ENCODE measurements at places on chromosomes 7 and 10.

GRCh38 chr7:114941692-114942091 lies 19.8 kb downstream of the MDFIC start:
- DNase-seq = no peak

DNA sequence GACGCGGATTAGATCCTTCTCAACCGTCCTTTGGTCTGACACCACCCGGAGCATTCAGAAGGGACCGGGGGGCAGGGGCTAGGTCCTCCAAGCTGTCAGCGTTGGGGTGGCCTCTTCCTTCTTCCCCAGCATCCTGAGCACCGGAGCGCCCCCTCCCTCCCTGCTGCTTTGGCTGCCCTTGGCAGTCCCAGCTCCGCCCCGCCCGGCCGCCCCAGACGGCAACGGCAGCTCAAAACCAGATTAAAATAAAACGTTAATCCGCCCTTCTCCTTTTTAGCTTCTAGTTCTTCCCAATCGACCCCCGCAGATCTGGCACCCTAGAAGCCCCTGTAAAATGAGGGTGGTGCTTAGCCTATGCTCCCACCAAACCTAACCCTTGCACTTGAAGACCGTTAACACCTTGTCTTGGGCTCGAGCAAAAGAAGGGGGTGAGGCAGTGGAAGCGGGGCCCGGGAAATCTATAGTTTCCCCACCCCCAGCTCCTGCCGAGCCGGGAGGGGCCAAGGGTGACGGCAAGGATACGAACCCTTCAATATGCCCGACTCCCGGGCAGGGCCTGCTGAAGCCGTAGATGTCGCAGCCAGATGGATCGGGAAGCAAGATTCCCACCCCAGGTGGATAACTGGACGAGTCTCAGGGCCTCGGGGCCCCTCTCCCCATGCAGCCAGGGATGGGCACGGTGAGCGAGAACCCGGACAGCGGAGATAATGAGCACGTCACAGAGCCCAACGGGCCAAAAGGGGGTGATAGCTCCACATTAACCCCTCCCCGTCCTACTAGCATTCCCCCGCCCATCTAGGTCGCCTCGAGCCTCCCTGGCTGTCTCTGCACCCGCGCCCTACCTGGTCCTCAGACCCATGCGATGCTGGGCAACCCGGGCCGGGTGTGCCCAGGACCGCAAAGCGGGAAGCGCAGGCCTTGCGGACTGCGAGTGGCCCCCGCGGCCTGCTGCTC lies 169.7 kb downstream of the NRF1 start:
- no peak for DNase-seq

GRCh38 chr10:119396008-119396708 lies 146.4 kb downstream of the RGS10 start:
- DNase-seq = no peak

DNA sequence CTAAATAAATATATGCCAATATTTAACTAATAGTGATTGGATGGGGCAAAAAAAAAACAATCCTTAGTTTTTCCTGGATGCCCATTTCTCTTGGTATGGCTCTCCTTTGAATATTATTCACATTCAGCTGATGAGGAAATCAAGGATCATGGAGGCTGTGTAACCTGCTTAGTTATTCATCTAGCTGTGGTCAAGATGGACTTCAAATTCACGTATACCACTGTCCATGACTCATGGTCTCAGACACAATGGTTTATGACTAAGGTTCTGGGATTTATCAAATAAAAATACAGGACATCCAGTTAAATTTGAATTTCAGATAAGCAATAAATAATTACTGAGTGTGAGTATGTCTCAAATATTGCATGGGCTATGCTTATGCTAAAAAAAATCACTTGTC lies 191.5 kb upstream of the CELF2 start:
- DNase-seq = no peak

DNA sequence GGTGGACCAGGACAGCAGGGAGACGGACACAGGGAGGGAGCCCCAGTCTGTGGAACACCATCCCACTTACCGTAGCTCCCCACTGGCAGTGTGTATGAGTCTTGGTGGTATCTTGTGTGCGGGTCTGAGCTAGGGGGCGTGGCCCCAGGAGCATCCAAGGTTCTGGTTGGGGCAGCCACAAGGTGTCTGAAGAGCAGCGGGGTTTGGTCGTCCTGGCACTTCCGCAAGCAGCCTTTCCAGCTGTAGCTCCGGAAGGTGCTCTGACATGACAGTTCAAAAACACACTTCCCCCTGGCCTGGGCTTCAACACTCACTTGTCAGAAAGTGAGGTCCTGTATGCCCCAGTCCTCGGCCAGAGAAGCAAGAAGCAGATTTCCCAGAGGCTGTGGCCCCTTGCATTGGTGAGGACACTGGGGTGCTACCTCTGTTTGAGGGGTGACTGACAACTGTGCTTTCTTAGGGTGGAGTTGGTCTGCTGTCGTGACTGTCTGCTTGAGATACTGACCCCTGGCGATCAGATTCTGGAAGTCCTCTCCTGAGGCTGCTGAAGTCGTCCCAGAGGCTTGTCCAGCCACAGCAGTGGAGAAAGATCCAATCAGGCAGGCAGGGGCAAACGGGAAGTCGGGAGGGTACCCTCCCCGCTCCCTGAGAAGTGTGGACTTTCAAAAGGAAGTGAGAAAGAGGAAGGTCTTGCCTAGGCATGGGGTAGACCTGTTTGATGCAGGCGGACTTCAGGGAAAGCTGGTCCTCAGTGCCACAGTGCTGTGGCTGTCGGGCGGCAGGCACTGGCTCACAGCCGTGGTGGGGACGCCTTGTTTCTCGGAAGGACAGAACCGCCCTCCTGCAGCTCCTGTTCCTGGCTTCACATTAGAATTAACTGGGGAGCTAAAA lies 51.4 kb upstream of the PFKFB3 start:
- DNase-seq = no peak

DNA sequence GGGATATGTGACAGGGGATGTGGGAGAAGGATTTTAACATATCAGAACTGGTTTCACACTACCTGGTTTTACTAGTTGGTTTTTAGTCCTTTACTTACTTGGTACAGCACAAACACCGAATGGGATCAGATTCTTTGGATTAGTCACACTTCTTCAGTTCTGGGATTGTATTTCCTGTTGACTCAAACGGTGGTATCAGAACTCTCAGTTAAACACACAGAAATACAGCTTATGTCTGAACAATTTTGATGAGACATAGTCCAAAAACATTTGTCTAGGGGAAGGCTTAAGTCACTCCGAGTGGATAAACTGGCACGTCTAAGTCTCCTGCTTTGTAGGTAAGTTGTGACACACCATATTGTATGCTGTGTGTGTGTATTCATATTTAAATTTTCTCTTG lies 480.5 kb downstream of the PHTF2 start:
- no peak for DNase-seq

DNA sequence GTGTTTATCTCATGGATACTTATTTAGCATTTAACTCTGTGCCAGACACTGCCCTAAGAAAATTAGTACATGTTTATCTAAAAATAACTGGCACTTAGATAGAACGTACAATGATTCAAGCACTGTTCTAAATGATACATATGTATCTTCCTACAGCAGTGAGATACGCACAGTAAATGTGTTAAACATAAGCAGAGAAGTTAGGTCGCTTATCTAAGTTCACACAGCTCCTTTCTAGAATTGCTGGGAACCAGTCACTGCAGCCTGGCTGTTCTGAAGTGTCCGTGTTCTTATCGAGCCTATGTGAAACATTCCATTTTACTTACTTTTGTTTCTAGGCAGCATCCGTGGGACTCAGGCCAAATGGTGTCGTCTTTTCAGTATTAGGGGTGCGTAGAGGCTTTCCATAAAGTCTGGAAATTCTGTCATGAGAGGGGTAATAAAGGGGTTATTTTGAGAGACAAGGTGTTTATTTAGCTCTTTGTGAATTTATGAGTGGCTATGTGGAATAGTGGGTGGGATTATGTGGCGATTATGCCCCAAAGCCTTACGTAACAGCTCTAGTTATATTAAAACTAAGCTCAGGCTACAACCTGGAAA lies 186.9 kb downstream of the SND1 start:
- no peak for DNase-seq

- no peak for DNase-seq
Observed at GRCh38 chr7:123492485-123492884, 41.9 kb downstream of the IQUB start.

- no peak for DNase-seq
Observed at GRCh38 chr10:109393425-109393824, 529.9 kb downstream of the XPNPEP1 start.

- no peak for DNase-seq
Observed at GRCh38 chr10:49610458-49611165, 502 bp downstream of the SLC18A3 start.

GRCh38 chr7:30412782-30413504 lies 65.6 kb downstream of the NOD1 start:
- no peak for DNase-seq

DNA sequence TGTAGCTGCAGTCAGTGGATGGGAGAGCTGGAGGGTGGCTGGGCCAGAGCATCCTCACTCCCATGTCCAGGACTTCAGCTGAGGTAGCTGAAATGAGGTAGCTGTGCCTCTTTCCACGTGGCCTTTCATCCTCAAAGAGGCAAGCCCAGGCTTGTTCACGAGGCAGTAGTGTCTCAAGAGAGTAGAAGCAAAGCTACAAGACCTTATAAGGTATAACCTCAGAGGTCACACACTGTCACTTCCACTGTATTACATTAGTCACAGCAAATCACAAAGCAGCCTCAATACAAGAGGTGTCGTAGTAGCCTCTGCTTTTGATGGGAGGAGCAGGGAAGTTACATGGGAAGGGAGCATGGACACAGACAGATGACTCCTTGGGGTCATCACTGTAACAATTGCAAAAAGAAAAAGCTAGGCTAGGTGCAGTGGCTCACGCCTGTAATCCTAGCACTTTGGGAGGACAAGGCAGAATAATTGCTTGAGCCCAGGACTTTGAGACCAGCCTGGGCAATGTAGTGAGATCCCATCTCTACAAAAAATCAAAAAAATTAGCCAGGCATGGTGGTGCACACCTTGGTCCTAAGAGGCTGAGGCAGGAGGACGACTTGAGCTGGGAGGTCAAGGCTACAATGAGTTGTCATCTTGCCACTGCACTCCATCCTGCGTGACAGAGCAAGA lies 97.5 kb downstream of the SKIDA1 start:
- DNase-seq = no peak

DNA sequence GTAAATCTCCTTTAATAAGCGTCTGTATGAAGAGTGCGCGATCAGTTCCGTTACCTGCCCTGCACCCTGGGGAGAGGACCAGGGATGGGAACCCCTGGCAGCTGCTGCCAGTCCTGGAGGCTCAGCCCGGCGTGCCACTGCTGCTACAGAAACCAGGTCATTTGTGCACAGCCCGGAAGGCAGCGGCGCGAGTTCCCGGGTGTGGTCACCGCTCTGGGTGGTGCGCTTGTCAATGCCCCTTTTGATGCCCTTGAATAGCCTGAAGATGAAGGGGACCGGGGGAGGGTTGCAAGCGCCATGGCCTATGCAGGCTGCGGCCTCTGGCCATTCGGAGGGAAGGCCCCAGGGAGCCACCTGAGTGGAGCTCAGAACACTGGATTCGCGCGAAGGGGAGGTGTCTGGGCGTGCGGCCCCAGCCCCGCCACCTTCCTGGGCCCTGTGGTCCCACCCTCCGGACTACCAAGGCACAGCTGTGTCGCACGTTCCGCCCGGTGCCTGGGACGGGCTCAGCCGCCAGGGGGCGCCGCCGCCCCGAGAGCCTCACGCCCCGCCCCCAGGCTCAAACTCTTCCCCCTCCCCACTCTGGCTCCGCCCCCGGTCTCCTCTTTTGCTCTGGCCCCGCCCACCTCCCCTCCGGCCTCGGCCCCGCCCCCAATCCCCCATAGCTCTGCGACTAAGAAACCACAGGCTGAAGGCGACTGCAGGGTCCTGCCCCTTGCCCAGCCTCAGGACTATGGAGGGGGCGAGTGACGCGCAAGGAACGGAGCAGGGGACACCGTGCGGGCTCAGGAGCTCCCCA lies 16.5 kb downstream of the AP5Z1 start:
- DNase-seq = peak; percentile 73

- DNase-seq = no peak
Observed at GRCh38 chr7:128827248-128827958, 2.8 kb upstream of the FLNC start.

DNA sequence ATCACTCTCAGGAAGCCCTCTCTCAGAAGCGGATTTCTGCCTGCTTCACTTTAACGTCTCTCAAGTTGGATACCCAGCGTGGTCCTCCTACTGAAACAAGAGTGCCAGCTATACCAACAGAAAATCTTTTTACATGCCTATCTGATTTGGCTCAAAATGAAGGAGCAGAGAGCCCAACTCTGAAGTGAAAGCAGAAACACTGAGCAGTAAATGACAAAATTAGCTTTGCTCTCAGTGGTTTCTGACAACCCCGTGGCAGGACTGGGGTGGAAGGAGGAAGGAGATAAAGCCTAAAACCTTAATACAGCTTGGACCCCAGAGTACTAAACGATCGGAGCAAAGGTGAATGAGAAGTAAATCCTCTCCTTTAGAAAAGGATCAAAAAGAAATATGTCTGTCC lies 25.1 kb upstream of the GPR37 start:
- no peak for DNase-seq

DNA sequence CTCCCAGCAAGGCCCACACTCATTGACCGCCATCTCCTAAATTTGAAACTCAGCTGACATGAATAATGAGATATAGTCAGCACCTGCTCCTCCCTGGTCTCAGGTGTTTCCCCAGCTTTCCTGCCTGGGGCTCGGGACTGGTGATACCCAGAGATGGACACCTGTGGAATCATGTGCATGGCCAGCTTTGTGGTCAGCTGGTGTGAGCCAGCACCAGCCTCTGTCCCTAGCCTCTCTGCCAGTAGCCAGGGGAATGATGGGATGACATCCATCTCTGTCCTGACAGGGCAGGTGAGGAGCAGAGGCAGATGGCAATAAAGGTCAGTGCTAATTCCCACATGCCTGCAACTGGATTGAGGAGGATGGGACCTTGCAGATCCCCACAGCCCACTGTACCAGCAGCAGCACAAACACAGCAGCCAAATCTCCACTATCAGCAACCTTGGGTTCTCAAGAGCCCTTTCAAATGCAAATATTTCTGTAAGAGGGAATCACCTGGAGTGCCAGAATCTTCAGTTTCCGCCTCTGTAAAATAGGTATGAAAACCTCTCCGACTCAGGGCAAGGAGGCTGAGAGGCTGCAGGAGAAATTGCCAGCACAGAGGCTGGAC lies 329.2 kb upstream of the ZMIZ1 start:
- no peak for DNase-seq
